ENCODE measurements at places on chromosomes 6 and 20.

GRCh38 chr6:121886223-121886830 is 450.9 kb downstream of the GJA1 start:
- DNase-seq, result no peak

DNA sequence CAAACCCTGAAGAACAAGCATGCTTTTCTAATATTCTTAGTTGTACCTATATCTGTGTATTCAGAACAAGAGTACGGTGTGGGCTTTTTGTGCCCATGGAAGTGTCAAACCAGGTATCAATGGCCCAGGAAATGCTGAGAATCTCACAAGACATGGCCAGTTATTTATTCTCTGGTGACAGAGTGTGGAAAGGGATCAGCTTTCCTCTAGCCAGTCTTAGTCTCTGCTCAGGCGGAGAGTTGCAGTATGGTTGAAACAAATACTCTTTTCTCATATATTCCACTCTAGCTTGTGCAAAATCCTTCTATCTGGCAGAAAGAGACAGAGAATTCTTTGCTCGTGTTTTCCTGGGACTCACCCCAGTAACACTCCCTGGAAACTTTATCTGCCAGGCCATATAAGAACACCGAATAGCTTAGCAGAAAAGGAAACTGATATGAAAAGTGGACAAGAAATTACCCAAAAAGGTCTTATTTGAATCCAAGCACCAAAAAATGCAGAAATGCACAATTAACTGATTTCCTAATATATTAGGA is 173.3 kb upstream of the RSPO3 start:
- no peak for DNase-seq

DNA sequence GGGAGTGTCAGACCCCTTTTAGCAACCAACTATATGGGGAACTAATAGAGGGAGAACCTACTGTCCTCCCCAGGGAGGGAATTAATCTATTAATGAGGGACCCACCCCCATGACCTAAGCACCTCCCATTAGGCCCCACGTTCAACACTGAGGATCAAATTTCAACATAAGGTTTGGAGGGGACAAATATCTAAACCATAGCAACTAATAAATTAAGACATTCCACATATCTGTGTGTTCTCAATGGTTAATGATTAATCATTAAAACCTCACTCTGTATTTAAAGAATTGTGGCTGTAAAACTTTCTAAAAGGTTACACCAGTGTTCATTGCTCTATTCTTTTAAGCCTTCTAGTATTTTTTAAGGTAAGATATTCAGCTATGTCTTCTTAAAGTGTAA is 500.4 kb upstream of the SULF2 start:
- no peak for DNase-seq

- DNase-seq, result no peak
Observed at GRCh38 chr6:16999491-17000436, 102.1 kb upstream of the STMND1 start.

- no peak for DNase-seq
Observed at GRCh38 chr20:33328157-33329137, 45.4 kb downstream of the BPIFB1 start.

- no peak for DNase-seq
Observed at GRCh38 chr6:133340557-133340956, 99.4 kb downstream of the EYA4 start.

DNA sequence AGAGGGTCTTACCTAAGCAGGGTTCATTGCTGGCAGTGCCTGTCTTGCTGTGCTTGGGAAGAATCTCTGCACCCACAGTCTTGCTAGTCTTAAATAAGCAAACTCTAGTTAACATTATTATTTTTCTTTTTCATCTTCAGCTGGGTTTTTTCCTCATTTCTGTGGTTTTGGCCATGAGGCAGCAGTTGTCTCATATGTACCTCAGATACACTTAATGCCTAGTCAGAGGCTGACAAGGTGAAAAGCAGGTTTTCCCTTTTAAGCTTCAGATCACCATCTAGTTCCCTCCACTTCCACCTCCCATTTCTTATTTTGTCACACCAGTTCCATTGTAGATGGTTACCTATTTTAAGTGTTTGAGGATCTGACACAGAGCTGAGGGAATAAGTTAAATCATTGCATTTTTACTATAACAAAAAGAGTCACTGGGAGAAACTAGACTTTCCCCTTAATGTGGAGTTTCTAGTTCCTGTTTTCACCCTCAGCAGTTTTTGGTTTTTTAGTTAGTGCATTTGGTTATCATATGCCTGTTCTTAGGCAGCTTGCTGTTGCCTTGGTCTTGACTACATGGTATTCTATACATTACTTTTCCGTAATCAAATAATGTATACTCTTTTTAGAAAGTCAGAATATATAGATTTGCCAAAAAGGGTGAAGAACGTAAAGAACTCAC is 46.0 kb downstream of the AFDN start:
- DNase-seq, result no peak

DNA sequence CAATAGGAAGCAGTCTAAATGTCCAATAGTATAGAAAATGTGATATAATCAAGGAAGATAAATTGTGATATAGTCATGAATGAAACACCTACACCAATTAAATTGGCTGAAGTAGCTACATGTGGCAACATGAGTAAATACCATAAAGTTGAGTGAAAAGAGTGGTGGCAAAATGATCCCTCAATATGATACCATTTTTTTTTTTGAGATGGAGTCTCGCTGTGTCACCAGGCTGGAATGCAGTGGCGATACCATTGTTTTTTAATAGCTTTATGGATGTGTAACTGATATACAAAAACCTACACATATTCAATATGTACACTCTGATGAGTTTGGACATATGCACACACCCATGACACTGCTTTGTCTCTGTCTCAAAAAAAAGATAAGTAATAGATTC is 20.9 kb upstream of the ILRUN start:
- DNase-seq, result no peak

GRCh38 chr6:159505140-159505922 is 187.7 kb downstream of the SOD2 start:
- no peak for DNase-seq

- DNase-seq, result no peak
Observed at GRCh38 chr6:128067446-128068118, 166.7 kb upstream of the THEMIS start.

- DNase-seq, result no peak
Observed at GRCh38 chr6:85128781-85129180, 321.1 kb upstream of the NT5E start.

- no peak for DNase-seq
Observed at GRCh38 chr20:57260934-57261333, 5.5 kb downstream of the BMP7 start.

- DNase-seq, result no peak
Observed at GRCh38 chr6:105838171-105838570, 248.0 kb upstream of the PRDM1 start.

GRCh38 chr6:52981222-52981900 is 13.7 kb downstream of the GSTA4 start:
- DNase-seq, result no peak

DNA sequence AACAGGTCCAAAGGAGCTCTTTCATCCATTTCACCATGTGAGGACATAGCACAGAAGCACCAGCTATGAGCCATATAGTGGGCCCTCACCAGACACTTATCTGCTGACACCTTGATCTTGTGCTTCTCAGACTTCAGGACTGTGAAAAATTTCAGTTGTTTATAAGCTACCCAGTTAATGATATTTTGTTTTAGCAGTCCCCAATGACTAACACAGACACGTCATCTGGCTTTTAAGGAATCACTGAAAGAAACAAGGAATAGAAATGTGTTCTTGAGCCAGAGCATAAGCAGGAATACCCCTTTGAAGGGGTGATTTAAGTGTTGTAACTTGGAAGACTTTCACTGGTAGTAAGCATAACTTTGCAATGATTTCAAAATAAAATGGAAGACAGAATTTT is 214.7 kb upstream of the PTCHD4 start:
- no peak for DNase-seq

DNA sequence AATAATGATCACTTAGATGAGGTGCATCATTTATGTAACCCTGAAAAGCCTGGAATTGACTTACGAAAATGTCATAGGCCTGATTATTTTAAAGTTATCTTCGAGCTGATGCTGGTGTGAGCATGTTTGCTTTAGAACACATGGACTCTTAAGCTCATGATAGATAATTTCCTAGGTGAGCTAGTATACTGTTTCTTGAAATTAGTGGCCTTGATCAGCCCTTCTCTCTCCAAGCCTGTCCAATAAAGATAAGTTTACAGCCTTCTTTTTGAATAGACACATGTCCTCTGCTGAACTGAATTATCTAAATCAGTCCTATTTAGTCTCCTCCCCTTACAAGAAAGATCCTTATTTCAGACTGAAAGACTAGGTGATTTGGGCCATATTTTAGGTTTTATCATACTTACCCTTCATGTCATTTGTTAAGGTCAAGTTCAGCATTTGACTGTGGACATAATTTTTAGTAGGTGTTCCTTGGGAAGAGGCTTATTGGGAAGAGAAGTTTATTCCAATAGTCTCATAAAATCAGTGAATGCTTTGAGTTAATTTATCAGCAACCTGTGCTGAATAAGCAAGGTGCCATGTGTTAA is 15.3 kb downstream of the FOXO3 start:
- DNase-seq, result no peak

GRCh38 chr6:10968776-10969175 is 75.3 kb downstream of the ELOVL2 start:
- DNase-seq, result no peak

Measured in ecto neural progenitor cell (in vitro differentiated cells).